ENCODE measurements at places on chromosomes 5 and 9.

- no peak for DNase-seq
Measured at GRCh38 chr5:116730185-116730584, 155.6 kb upstream of the SEMA6A start.

DNA sequence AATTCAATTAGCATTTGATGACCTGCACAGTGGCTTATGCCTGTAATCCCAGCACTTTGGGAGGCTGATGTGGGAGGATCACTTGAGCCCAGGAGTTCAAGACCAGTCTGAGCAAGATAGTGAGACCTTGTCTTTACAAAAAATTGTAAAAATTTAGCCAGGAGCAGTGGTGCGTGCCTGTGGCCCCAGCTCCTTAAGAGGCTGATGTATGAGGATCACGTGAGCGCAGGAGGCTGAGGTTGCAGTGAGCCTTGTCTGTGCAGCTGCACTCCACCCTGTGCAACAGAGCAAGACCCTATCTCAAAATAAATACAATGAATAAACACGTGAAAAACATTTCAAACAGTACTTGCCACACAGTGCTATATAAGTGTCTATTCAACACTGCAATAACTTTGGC lies 4.2 kb downstream of the ABCA1 start:
- no peak for DNase-seq

DNA sequence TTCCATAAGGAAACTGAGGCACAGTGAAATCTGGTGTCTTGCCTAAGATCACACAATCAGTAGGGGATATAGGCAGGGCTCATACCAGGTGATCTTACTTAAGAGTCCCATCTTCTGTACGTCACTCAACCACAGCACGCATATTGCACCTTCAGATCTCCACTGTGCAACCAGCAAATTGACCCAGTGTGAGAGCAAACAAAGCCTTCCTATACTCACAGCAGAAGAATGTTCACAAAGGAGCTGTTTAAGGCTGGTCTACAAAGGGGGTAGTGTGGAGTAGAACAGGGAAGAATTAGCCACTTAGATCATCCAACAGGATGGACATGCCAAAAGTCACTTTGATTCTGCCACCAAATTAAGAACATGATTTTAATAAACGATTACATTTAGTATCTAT lies 305.9 kb downstream of the SLIT3 start:
- DNase-seq = no peak

DNA sequence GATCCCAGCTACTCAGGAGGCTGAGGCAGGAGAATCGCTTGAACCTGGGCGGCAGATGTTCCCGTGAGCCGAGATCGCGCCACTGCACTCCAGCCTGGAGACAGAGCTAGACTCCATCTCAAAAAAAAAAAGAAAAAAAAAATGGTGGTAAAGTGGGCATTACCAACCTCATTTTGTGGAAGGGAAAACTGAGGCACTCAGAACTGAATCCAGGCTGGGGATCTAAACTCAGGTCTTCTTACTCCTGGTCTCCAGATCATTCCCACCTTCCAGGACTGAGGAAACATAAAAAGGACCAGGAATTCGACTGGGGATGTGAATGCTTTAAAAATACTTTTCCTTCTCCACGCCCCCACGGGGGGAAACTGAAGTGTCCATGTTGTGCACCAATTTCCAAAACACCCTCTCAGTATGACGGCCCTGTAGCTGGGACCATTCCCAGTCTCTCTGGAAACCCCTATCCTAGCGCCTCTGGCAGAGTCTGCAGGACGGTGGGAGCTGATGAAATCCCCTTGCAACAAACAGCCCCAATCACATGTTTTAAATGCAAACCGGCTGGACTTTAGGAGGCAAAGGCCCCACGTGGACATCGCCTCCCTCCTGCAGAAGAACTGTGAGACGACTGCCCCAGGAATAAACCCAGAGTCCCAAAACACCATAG lies 8.9 kb upstream of the AKNA start:
- DNase-seq = no peak

- no peak for DNase-seq
Measured at GRCh38 chr9:69265891-69266290, 59.1 kb upstream of the ENTREP1 start.

GRCh38 chr5:147731431-147732290 lies 50.9 kb downstream of the JAKMIP2 start:
- DNase-seq = no peak

- DNase-seq = no peak
Measured at GRCh38 chr5:156025656-156026055, 301.3 kb upstream of the SGCD start.

- no peak for DNase-seq
Measured at GRCh38 chr5:136375920-136376319, 10.6 kb upstream of the TRPC7 start.

GRCh38 chr9:137218754-137219271 lies 3.2 kb downstream of the RNF208 start:
- DNase-seq = no peak

GRCh38 chr9:71986900-71987299 lies 73.5 kb downstream of the C9orf57 start:
- no peak for DNase-seq

GRCh38 chr9:99633265-99633664 lies 188.4 kb upstream of the NR4A3 start:
- no peak for DNase-seq

- DNase-seq = no peak
Measured at GRCh38 chr5:38113456-38113855, 144.9 kb upstream of the EGFLAM start.

DNA sequence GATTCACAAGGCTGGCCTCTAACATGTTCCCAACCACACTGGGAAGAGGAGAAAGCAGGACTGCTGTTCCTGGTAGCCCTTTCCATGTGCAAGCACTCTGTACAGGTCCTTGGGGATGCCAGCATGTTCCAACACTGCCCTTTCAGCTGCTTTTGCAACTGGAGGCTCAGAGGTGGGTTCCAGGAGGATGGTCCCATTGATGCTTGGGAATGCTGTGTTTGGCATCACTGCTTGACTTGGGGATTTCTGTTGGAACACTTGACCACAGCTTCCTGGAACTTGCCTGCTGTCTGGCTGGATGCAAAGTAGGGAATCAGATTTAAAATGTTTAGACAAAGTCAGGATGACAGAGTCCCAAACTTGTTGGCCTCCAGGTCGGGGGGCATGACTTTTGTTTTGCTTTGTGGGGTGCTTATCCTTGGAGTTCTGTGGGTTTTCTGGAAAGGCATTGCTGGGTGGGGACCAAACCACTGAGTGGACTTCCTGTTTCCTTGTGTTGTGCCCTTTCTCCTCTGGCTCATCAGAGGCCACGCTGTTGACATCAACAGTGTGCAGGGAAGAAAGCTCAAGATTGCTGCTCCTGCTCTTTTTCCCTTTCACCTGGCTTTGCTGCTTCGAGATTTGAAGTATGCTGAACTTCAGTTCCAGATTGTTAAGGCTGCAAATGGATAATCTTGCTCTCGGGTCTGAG lies 148.5 kb upstream of the RPS23 start:
- DNase-seq = no peak

- no peak for DNase-seq
Measured at GRCh38 chr5:7541898-7542297, 146.0 kb downstream of the ADCY2 start.

DNA sequence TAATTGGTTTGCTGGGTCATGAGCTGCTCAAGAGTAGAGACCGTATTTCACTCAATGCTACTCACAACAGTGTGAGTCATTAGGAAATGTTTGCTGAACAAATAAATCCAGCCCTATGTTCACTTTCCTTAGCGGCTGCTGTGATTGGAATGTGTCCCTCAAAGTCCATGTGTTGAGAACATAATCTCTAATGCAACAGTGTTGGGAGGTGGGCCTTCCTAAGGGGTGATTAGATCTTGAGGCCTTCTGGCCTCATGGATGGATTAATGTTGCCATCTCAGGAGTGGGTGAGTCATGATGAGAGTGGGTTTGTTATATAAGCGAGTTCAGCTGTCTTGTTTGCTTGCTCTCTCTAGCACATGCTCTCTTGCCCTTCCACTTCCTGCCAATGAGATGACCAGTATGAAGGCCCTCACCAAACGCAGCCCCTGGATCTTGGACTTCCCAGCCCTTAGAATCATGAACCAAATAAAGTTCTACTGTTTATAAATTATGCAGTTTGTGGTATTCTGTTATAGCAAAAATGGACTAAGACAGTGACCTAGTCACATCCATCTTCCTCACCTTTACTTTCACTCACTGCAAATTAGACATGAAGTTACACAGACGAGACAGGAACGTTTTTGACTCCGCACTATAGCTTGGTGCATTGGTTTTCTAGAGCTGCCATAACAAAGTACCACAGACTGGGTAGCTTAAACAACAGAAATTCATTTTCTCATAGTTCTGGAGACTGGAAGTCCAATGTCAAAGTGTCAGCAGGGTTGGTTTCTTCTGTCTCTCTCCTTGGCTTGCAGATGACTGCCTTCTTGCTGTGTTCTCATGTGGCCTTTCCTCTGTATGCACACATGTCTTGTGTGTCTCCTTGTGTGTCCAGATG lies 50.9 kb upstream of the FAM169A start:
- DNase-seq = no peak

GRCh38 chr9:108885643-108886348 lies 23.7 kb downstream of the ACTL7A start:
- DNase-seq = no peak

- DNase-seq = no peak
Measured at GRCh38 chr9:101508211-101508610, 25.4 kb upstream of the RNF20 start.

- DNase-seq = no peak
Measured at GRCh38 chr5:62562867-62563266, 15.8 kb upstream of the LRRC70 start.

DNA sequence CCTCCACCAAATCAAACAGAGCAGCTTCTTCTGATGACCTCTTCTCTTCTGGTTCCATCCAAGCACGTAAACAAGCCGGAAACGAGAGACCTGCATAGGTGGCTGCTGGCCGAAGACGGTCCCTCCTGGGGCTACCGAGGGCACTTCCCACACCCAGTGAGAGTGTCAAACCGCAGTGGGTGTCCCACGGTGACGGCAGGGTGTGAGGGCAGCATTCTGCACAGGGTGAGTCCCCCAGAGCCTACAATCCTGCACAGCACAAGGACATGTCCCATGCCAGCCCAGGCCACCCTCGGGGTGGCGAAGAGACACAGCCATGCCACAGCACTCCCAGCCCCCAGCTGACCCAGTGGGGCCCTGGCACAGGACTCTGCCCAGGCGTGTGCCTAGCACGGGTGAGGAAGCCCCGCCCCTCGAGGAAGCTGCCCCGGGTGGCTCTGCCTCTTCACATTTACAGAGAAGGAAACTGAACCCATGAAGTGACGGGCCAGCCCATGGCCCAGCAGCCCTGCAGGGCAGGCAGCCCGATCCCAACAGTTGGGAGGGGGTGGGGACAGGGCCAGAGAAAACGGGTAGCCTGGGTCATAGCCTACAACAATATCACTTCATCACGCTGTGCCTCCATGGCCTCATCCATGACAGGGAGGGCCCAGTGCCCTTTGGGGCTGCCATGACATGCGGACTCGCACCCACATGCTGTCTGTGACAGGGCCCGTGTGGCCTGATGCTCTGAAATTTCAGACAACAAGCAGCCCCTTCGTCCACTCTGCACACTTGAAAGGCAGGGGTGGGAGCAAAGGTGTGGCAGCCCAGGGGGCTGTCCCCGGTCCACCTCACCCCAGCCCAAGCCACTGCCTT lies 43.2 kb downstream of the SEMA4D start:
- DNase-seq = no peak

- DNase-seq = no peak
Measured at GRCh38 chr5:137398154-137398553, 101.0 kb downstream of the SPOCK1 start.

DNA sequence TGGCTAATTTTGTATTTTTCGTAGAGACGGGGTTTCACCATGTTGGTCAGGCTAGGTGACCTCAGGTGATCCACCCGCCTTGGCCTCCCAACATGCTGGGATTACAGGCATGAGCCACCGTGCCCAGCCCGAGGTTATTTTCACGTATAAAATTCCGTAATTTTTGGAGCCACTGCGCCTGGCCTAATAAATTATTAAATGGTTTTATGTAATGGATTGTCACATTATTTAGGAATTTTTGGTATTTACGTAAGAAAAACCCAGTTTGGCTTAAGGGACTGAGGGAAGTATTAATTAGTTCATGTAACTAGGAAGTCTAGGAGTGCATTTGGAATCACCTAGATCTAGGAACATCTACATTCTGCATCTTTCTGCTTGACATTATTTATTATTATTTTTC lies 8.3 kb downstream of the GLE1 start:
- no peak for DNase-seq

GRCh38 chr5:74120585-74120984 lies 494.6 kb downstream of the ARHGEF28 start:
- no peak for DNase-seq

DNA sequence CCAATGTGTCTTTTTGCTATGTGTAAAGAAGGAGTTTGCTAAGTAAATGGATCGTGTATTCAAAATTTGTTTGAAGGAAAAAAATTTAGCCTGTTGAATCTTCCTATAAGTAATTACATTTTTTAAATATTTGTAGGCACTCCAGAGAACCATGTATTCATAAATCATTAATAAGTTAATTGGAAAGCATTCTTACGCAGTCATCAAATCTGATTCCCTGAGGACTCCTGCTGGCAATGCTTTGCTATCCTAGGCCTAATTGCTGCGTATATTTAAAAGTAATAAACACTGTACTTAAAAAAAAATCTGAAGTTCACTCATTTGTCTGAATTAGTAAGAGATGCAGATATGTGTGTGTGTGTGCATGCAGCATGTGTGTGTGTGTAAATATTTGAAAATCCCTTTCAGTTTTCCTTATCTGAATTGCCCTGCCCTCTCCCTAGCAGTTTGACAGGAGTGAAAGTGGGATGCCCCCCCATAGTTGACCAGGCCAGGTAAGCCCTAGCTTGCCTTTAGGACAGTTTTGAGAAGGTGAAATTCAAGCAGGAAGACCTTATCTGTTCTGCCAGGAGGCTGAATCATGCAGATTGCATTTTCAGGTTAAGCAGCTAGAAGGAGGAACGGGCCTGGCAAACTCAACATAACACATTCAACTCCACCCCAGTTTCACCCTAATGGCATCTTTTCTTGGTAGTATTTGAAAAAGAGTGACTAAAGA lies 81.2 kb upstream of the DNAH5 start:
- no peak for DNase-seq

GRCh38 chr5:129387944-129388343 lies 72.2 kb upstream of the ADAMTS19 start:
- DNase-seq = no peak

DNA sequence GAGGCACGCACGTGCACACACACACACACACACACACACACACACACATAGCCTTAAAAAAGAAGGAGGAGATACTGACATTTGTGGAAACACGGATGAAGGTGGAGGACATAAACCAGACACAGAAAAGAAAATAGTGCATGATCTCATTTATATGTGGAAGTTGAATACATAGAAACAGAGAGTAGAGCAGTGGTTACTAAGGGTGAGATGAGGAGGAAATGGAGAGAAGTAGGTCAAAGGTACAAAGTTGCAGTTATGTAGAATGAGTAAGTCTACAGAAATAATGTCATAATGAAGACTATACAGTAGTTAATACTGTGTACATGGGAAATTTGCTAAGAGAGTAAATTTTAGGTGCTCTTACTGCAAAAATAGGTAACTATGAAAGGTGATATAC lies 412.2 kb upstream of the CDH9 start:
- DNase-seq = no peak

- no peak for DNase-seq
Measured at GRCh38 chr9:121271368-121272341, 3.7 kb downstream of the GSN start.

All from activated T-helper 1 cell treated with Interleukin-2 at 50 U/mL for 16 hours (primary cell).